ENCODE measurements at places on chromosomes 16 and 17.

- DNase-seq = peak; percentile 44
Observed at GRCh38 chr16:25771812-25772568, 80.2 kb downstream of the HS3ST4 start.

DNA sequence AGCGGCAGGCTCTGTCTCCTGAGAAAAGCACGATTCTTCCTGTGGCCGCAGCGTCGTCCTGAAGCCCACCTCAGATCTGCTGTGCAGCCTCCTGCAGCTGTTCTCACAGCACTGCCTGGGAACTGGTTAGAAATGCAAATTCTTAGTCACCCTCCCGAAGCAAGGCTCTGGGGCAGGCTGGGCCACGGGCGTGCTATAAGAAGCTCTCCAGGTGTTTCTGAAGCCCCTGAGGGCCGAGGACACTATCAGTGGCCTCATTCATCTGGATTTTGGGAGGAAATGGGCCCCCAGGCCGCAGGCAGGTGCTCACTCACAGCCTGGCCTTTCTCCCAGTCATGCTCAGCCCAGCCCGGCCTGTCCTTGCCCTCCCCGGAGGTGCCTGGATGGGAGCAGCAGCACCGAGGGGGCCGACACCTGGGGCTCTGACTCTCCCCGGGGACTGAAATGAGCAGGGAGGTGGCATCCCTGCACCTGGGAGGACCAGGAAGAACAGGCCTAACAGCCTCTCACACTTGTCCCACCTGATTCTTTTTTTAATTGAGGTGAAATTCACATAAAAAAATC lies 10.4 kb upstream of the NLRC3 start:
- no peak for DNase-seq

DNA sequence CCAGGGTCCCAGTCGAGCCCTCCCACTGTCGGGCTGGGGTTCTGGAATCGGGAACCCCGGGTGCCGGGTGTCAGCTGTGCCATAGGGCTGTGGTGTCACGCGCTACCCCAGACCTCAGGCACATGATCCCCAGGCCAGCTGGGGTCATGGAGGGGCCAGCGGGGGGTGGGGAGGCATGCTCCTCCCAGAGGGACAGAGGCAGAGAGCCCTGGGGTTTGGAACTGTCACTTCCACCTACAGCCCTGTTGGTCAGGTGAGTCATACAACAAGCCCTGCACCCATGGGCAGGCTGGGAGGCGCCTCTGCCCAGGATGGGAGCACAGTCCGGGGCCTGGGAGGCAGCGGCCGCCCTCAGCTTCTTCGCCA lies 63.0 kb downstream of the BAIAP2 start:
- DNase-seq = no peak

GRCh38 chr17:6061290-6061689 lies 8.9 kb upstream of the WSCD1 start:
- DNase-seq = no peak

DNA sequence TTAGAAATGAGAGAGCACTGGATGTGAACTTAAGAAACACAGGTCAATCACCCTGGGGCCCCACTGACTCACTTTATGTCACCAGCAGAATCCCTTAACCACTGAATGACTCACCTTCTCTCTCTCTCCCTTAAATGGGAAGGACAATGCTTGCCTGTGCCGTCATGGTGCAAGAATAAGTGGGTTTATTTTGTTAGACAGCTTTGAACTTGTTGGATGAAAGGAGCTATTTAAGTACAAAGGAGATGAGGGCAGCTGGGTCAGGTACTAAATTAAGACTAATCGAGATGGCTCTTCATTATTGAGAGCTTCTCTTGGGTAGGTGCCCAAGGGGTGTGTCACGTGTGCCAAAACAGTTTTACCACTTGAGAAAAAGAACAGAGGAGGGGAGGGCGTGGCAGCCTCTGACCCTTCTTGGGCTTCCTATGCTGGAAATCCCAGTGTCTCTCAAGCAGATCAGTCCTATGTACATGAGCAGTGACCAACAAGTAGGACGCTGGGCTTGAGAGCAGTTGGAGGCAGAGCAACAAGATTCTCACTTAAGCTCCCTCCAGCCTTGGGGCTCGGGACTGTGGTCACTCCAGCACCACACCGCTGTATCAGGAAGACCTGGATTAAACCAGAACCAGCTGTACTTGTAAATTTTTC lies 6.7 kb upstream of the KRT31 start:
- DNase-seq = no peak

DNA sequence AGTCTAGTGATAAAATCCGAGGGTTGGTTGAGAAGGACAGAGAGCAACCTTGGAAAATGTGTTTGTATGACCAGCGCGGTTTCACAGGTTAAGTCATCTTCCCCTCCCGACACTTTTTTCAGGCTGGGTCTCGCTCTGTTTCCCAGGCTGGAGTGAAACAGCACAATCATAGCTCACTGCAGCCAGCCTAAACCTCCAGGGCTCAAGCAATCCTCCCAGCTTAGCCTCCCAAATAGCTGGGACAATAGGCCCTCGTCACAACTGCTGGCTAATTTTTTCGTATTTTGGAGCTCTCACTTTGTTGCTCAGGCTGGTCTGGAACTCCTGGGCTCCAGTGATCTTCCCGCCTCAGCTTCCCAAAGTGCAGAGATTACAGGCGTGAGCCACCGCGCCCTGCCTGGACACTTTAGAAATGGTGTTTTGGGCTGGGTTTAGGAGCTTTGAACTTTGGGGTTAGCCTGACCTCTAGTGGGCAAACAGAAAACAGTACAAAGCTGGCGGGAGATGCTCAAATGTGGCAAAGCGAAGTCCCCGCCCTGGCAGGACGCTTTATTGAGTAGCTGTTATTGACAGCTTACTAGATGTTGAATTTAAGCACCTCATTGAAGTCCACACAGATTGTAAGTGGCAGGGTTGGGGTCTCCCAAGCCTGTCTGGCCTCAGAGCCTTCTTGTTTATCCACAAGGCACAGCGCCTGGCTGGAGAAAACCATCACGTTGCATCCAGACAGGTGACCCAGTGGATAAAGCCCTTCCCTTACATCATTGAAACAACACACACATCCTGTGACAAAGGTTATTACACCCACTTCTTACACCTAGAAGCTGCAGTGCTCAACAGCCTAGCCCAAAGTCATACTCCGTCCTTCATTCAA lies 34.7 kb upstream of the RBBP6 start:
- DNase-seq = peak; percentile 85

- DNase-seq = no peak
Observed at GRCh38 chr17:78234261-78234865, 2.9 kb downstream of the TMEM235 start.

- DNase-seq = no peak
Observed at GRCh38 chr16:4879049-4879448, 31.8 kb downstream of the UBN1 start.

DNA sequence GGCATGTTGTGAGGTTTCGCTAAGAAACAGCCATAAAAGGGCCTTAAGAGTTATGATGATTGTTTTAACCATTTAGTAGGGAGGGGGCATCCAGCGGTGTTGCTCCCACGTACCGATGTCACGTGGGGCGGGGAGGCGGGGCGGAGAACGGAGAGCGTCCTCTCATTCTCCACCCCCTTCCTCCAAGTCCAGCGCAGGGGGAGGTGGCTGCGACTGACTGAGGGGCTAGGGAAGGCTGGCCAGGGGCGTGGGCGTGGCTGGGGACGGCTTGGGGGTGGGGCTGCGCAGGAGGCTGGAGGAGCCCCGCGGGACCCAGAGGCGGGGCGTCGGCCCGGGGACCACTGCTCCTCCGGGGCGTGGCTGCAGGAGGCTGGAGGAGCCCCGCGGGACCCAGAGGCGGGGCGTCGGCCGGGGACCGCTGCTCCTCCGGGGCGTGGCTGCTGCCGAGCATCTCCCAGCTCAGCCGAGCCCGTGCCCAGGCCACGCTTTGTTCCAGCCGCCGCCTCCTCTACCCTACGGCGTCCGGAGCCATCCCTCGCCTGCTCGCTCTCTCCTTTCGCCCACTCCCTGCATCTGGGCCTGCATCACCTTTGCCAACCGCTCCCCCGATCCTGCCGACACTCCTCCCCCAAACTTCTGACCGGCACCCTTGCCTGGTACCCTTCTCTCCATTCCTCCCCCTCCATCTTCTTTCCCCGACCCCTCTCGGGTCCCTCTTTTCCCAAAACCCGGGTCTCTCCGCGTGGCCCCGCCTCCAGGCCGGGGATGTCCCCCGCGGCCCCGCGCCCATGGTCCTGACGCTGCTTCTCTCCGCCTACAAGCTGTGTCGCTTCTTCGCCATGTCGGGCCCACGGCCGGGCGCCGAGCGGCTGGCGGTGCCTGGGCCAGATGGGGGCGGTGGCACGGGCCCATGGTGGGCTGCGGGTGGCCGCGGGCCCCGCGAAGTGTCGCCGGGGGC lies at the start of gene SARM1:
Gene SARM1, plus strand, starts transcription at position 450 of the 958 bp plus-strand sequence. Its CDS starts 339 bp downstream, at position 789.
- DNase-seq = peak; percentile 72

- DNase-seq = no peak
Observed at GRCh38 chr16:75535211-75535843, 581 bp downstream of the CHST5 start.

DNA sequence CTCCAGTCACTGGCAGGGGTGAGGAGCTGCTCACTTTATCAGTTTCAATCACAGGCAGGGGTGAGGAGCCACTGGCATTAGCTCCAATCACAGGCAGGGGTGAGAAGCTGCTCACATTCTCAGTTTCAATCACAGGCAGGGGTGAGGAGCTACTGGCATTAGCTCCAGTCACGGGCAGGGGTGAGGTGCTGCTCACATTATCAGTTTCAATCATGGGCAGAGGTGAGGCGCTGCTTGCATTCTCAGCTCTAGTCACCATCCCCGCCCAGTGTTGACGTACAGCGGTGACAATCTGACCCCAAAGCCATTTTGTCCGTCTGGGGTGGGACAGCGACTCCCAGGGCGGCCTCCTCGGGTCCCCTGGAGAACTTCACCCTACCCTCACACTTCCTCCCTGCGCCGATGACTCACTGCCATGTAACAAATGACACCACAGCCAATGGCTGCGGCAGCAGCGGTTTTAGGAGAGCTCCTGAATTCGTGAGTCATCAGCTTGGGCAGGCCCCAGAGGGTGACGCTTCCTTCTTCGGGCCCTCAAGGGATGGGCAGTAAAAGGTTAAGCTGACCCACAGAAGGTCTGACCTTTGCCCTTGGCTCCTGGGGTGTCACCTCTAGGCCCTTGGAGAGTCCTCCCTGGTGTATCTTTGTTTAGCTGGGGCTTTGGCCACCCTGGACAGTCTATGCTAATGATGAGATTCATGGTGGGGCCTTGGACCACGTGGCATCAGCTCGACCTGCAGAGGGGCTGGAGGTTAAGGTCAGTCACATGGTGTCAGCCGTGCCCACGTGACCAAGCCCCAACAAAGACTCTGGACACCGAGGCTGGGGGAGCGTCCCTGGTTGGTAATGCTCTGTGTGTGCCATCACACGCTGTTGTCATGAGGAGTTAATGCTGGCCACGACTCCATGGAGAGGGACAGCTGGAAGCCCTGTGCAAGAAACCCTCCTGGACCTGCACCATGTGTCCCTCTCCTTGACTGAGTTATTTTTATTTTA lies 171.7 kb downstream of the C16orf95 start:
- no peak for DNase-seq

DNA sequence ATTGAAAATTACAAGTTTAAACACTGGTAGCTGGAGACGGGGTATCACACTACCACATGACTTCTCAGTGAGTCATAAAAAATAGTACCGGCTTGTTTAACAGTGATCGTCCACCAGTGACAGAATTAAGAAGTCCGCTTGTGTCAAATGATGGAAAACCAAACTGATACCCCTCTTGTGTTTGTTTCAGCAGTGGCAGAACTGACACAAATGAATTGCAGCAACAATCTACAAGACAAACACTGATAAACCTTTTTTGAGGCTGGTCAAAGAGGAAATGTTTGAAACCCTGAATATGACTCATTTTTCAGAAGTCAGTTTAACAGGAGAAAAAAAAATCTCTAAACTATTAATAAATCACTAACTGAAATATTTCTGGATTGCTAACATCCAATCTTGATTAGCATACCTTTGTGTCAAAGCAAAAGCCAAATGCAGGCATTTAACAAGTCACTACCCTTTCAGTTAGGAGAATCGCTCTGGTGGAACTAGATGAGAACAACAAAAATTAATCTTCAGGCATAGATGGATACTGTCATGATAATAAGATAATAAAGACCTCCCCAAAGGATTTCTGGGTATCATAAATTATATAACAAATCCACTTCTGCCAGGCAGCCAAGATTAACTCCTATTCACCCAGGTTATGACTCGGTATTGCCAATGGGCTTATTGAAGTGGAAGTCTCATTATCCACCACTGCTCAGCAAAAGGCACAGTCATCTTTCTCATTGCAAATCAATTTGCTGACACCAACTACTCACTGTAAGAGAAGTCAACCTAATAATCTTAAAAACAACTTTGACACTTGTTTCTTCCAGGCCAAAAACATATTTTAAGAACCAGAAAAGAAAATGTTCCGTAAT lies 20.8 kb downstream of the DCUN1D3 start:
- no peak for DNase-seq

- DNase-seq = peak; percentile 88
Observed at GRCh38 chr17:21513012-21513570, 136.9 kb downstream of the KCNJ12 start.

DNA sequence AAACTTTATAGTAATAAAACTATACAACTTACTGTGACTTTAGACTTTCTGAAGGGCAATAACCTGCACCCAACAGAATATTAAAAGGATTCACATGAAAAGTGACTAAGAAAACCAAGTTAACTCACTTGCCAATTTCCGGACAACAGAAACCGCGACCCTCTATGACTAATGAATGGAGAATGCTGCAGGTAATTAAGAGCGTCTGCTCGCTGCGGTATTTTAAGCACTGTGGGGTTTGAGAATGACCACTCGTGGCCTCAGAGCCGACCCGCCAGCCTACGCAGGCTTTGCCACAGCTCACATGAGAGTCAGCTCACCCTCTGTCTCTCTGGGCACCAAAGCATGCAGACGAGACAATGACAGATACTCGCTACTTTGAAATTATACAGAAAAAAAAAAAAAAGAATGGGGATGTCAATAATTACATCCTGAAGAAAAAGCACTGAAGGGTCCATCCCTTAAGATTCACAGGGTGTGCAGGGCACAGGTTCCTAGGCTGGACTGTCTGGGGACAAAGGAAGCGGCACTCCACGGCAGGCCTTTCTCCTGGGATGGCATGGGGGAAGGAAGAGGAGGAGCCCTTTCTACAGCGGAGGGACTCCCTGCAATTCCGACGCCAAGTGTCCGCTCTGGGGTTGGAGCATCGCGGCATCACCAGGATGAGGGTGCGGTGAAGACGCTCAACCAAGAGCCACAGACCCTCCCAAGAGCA lies 35.0 kb downstream of the ZCCHC14 start:
- DNase-seq = no peak

DNA sequence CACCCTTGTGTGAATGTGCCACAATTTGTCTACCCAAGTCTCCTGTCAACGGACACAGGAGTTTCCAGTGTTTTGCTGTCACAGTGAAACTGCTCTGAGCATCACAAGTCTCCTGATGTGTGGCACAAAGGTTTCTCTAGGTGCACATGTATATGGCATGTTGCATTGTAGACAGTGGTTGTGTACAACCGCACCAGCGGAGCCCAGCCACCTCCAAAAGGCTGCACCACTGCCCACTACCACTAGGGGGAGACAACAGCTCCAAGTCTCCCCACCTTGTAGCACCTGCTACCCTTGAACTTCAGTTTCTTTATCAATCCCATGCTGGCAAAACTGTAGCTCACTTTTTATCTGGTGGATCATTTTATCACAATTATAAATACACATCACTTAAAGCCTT lies 95.5 kb upstream of the ZNF469 start:
- DNase-seq = peak; percentile 39

- no peak for DNase-seq
Observed at GRCh38 chr17:61321344-61321743, 78.3 kb upstream of the TBX2 start.

- DNase-seq = peak; percentile 64
Observed at GRCh38 chr16:27313422-27314160, at the start of gene IL4R. IL4R (plus strand) TSS chr16:27313974; CDS start chr16:27340204, 26,230 bp downstream.

GRCh38 chr16:75244225-75244809 lies 7.1 kb downstream of the BCAR1 start:
- DNase-seq = no peak
